ENCODE measurements at places on chromosomes 1 and 21.
A peak's percentile ranks its signal among the peaks of the same experiment; 100 is the strongest.

GRCh38 chr1:32111789-32112188 is 3.9 kb downstream of the KPNA6 start:
- DNase-seq, result no peak

DNA sequence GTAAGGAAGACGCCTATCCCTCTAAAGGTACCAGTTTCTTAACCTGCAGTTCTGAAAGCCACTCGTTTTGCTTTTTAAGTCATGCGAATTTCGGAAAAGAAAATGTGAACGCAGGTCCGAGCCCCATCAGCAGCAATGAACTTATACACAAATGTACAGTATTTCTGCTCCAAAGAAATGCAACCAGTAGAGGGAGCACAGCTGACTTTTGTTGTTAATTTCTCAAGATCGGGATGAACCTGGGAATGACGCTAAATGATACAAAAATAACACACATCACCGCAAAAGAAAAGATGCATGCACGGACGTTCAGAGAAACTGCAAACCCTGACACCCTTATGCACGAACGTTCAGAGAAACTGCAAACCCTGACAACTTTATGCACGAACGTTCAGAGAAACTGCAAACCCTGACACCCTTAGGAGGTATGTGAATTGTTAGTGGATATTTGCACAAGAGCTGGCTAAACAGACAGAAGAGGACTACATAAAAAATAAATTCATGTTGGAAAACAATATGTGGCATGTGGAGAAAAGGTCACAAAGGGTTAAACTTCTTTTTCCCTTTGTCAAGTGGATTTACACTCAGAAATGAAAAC is 3.5 kb upstream of the TIAM1 start:
- peak; percentile 47 for DNase-seq

GRCh38 chr1:227305894-227306626 is 12.2 kb downstream of the CDC42BPA start:
- DNase-seq, result no peak

DNA sequence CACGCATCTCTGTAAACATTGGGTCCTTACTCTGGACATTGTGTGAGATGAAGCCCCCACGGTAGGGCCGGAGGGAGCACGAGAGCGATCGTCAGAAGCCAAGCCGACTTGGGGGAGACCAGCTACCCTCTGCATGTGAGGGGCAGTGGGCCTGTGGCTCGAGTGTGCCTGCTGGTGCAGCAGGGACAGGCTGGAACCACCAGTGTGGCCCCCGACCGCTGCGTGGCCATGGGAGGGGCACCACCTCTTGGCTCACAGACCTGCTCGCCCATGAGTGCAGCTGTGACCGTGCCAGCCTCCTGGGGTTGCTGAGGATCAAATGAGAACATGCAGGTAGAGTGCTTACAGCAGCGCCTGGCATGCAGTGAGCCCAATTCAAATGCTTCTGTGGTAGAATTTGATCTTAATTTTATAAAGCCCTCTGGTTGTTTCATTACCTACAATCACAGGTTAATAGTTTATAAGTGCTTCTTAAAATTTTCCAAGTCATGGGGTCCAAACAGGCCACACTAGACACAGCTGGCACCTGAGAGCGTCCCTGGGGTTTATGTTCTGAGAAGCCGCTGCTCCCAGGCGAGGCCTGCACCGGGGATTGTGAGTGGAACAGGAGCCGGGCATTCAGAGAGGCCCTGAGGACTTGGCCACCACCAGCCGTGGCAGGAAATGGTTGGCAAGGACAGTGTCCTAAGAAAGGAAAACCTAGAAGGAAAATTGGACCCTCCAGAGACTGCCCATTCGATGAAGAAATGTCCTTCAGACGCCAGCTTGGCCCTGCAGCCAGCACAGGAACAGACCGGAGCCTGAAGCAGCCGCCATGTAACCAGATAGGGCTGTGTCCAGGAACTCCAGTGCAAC is 22.6 kb upstream of the ADARB1 start:
- DNase-seq, result no peak

DNA sequence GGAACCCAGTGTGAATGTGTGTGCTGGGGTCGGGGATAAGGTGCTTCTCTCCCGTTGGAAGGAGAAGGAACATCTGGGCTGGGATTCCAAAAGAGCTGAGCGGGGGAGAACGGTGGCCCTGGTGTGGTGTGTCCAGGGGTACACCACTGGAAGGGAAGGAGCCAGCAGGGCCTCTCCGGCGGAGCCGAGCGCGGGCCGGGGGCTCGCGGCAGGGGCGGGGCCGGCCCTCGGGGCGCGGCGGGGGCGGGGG is 231 bp upstream of the RPS6KA1 start:
- no peak for DNase-seq

- no peak for DNase-seq
These were observed 32.7 kb downstream of the HSPG2 start for GRCh38 chr1:21904454-21904703.

DNA sequence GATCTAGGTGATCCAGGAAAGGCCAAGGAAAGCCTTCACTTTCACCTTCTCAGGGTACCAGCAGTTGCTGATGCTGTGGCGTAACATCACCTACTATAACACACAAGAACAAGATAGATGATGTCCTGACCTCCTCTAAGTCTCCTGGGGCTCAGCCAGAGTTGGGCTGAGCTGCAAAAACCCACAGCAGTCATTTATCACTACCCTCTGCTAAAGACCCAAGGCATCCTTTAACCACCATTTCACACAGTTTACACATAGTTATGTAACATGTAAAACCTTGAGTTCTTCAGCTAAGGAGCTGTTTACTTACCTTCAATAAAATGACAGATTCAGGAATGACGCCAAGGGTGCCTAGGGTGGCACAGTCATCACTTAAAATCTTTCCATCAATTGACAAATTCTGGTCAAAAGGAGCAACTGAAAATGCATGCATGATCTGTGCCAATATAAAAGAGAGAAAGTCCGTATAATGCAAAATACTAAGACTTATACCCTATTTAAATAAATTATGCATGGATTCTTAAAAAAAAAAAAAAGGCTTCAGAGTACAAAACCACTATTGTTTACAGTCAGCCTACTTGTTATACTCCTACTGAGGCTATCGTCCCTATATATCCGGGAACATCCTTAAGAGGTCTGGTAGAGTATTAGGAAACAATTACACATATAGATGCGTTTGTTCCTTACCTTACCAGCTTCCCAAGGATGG is 20.7 kb upstream of the RAP1GAP start:
- DNase-seq, result no peak

DNA sequence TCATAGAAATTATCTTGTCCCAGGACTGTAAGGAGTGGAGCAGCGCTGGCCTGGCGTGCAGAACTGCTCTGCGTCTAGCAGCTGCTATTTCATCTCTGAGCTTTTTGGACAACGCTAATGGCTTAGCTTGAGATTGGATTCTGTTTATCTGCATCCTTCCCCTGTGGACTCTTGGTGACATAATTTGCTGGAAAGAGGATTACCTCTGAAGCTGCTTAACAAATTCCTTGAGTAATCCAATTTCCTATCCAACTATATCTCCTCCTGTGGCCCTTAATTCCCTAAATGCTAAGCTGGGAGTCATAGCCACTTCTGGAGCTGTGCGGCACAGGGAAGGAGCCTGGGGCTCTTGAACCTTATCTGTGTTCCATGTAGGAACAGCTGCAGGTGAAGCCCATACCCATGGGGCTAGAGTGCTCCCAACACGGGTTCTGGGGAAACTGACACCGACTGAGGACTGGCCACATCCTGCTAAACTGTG is 43.2 kb downstream of the IL6R start:
- no peak for DNase-seq

GRCh38 chr1:243363832-243364231 is 108.0 kb downstream of the SDCCAG8 start:
- DNase-seq, result no peak

- no peak for DNase-seq
These were observed 68.4 kb upstream of the FBXO28 start for GRCh38 chr1:224045556-224045955.

- DNase-seq, result no peak
These were observed 5.6 kb downstream of the PRDX1 start for GRCh38 chr1:45516036-45516435.

- DNase-seq, result peak; percentile 62
These were observed 279.9 kb upstream of the ADAMTS5 start for GRCh38 chr21:27246741-27247140.

GRCh38 chr1:240362826-240363225 is 249.1 kb downstream of the GREM2 start:
- DNase-seq, result no peak

DNA sequence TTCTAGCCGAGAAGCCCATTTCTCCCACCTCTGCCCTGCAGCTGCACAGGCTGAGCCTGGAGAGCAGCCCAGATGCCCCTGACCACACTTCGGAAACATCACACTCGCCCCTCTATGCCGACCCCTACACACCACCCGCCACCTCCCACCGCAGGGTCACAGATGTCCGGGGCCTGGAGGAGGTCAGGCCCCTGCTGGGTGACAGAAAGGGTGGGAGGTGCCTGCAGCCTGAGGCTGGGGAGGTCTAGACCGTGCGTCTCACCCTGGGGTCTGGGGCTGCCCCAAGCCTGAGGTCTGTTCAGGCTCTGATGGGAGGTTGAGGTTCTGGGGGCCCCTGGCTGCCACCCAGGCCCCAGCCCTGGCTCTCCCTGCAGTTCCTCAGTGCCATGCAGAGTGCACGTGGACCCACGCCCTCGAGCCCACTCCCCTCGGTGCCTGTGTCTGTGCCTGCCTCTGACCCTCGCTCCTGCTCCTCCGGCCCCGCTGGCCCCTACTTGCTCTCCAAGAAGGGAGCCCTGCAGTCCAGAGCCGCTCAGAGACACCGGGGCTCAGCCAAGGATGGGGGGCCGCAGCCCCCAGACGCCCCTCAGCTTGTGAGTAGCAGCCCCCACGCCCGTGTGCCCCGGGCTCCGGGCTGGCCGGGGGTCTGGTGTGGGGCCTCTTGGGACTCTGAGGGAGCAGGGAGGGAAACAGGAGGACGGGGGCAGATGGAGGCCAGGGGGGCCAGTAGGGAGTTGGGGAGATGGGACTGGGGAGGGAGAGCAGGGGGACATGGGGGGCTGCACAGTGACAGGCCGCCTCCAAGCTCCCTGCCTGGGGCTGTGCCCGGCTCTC is 7.4 kb downstream of the PLEKHN1 start:
- no peak for DNase-seq

DNA sequence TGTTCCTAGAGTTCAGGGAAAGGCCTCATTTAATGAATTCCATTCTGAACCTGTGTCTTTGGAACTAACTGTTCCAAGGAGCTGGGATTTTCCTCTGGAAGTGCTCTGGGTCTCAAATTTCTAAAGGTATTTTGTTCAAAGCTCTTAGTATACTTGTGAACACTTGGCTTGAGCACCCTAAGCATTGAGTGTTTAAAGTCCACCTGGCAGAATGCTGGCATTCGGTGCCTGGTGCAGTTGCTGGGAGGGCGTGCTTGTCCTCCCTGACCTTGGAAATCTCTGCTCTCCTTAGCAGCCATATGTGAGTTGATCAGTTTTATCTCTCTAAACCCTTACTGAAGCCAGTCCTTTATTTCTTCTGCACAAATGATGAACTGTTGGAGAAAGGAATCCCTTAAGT is 3.0 kb downstream of the MTARC2 start:
- DNase-seq, result no peak

- DNase-seq, result peak; percentile 18
These were observed 115.8 kb upstream of the ZRANB2 start for GRCh38 chr1:71196685-71197084.

DNA sequence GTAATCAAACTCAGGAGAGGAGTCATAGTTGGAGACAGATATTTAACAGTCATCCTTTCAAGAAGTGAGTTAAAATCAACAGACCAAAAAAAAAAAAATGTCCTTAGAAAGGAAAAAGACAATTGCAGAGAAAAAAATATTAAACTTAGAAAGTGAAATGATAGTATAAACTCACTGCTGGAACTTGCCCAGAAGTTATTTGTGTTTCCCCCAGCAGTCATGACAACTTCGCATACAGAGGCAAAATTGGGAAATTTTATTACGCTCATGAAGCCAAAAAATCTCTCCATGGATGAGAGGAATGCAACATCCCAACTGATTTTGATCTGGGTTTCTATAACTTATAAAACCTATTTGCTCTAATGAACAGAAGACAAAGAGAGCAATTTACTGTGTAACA is 198.2 kb downstream of the LRRC7 start:
- no peak for DNase-seq

DNA sequence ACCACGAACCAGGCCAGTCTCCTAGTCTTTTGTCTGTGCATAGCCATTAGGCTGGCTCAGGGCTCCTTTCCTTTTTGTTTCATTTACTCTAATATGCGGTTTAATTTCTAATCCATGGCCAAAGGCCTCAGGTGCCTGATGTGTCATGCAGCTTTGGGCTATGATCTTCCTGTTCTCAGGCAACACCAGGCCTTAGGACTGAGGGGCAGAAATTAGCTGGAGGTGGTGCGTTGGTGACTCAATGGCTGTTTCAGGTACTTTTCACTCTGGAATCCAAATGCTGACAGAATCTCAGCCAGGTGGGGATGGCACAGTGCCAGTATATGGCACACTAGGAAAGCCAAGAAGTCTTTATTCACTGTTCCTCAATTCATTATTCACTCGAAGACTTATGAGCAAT is 105.3 kb downstream of the CACNA1E start:
- no peak for DNase-seq

- no peak for DNase-seq
These were observed 18.6 kb downstream of the AKT3 start for GRCh38 chr1:243831463-243831862.

DNA sequence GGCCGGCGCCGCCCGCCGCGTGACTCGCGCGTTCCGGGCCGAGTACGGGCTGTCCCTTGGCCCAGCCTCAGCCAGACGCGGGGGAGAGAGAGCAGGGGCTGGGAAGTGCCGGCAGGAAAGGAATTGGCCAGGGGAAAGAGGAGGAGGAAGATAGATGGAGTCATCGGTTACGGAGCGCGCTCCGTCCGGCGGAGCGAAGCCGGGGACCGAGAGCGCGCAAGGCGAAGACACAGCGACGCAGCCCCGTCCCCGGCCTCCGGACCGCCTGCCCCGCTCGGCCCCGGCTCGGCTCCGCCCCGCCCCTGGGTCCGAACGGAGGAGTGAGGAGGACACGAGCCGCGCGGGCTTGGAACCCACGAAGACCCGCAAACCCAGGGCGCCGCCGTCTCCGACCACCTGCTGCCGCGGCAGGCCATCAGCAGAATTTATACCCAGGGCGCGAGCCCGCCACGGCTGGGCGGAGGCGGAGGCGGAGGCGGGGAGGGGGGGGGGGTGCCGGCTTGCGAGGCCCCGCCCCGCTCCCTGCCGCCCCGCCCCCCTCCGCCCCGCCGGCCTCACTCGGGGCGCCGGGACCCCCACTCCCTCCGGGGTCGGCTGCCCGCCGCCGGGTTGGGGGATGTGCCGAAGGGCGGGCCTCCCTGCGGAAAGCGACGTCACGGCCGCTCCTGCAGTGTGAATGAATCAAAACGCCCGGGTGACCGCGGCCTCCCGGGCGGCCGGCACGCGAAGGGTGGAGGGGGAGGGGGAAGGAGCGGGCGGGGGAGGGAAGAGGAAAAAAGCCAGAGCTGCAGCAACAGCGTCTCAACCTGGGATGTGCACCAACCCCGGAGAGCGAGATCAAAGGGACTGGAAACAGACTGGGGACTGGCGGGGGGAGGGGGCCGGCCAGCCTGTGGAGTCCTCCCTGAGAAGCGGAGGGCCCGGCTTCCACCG is at the start of gene LHX4:
LHX4 (plus strand) TSS at position 782 of the 933 bp plus-strand sequence. CDS start 266 bp downstream, outside the sequence.
- peak; percentile 36 for DNase-seq

DNA sequence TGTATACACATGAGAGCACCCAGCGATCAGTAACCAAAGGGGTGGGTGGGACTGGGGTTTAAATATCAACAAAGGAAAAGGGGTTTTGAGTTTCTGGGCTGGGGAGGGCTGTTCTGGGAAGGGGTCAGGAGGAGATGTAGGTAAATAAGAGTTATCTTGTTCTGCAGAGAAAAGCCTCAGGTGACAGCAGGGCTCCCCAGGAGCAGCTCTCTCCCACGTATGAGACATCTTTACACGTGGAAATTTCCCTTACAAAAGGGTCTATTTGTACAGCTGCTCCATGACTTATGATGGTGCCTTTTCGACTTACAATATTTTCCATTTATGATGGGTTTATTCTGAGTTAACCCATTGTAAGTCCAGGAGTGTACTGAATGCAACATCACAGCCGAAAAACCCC is 16.3 kb upstream of the PADI2 start:
- DNase-seq, result no peak

Data from fibroblast of skin of right biceps (primary cell).